ENCODE measurements at places on chromosomes 1 and 21.

DNA sequence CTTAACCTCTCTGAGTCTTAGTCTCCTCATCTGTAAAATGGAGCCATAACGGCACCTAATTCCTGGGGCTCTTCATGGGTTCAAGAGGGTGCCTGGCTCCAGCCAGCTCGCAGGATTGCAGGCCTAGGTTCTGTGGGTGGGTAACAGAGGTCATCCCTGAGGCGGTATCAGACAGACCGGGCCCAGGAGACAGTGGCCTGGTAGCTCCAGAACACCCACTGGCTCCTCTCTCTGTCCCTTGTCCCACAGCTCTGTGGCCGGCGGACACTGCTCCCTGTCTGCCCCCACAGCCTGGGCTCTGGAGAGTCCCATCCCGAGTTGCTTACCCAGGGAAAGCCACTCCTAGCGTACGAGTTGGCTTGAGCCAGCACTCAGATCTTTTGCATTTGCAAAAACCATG, 150.3 kb downstream of the PEX14 start:
- DNase-seq, result no peak

DNA sequence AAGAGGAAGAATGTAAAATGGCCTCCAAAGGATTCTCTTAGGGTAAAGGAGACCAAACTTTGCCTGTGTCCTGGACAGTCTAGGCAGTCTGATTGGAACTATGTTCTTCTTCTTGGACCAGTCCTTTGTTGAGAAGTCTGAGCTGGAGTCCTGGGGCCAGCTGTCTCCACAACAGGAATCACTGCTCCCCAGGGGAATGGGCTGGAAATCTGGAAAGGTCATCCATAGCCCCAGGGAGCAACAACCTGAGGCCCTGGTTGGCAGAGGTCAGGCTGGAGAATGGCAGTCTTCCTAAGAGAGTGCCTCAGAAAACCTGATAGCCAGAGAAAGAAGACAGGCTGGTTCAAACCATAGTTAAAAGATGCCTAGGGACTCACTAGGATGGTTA, 68.7 kb downstream of the PLXNA2 start:
- DNase-seq, result no peak

DNA sequence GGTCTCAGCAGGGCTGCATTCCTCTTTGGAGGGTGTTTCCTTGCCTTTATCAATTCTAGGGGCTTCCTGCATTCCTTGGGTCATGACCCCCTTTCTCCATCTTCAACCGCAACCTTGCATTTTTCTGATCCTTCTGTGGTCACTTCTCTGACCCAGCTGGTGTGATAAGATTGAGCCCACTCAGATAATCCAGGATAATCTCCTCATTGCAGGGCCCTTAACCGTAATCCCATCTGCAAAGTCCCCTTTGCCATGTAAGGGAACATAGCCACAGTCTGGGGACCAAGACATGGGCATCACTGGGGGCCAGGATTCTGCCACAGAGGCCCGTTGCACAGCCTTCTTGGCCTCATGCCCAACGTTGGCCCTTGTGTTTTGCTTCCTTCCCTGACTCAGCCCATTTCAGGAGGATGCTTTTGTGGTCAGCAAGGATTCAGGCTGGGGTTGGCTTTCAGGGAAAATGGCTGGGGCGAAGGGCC, 35.0 kb upstream of the IL19 start:
- DNase-seq, result no peak

DNA sequence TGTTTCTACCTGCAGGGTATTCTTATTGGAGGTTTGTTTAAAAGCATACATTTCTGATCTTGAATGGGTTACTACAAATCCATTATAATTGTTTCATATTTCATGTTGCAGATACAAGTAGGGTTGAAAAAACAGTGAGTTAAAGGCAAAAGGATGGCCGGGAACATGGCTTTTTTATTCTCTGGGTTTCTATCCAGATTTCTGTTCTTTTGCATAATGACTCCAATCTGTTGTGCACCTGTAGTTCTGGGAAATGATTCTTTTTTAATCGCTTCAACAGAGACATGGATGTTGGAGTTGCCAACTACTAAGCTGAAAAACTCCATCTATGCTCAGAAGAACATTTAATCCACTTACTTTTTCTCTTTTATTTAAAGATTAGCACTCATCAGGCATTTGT, 2.7 kb upstream of the ADAMTS1 start:
- DNase-seq, result no peak

- no peak for DNase-seq
Observed at GRCh38 chr1:181352695-181353094, 130.6 kb upstream of the CACNA1E start.

- no peak for DNase-seq
Observed at GRCh38 chr21:46426313-46427046, 32.2 kb upstream of the DIP2A start.

DNA sequence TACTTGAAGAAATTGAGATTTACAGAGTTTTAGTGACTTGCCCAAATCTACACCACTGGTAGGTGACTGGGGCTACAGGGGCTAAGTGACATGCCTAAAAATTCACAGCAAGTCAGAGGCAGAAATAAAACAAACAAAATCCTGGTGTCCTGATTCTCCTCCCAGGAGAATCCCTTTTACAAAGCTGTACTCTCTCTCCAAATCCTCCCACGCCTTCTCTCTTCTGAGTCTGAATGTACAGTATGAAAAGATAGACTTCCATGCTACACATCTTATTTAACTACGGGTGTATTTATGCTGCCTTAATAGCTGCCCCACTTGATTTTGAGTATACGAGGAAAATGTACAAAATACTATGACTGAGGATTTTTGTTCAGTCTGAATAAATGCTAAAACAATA, 65.4 kb downstream of the SGIP1 start:
- DNase-seq, result no peak

DNA sequence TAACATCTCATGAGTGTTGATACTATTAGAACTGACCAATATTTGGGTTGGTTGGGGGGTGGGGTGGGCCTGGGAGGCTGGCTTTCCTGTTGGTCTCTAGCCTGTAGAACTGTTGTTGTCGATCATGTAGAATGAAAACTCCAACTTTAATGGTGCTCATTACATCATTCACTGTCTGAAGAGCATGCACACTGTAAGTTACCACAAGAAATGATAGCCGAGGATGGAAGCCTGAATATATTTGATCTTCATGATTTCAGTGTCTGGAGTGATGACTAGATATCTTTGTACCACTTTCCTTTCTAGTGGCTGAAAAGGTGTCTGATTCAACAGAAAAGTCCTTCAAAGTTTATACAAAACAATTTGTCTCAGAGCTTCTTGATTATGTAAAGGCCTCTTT, 123.6 kb downstream of the XCL2 start:
- DNase-seq, result no peak

DNA sequence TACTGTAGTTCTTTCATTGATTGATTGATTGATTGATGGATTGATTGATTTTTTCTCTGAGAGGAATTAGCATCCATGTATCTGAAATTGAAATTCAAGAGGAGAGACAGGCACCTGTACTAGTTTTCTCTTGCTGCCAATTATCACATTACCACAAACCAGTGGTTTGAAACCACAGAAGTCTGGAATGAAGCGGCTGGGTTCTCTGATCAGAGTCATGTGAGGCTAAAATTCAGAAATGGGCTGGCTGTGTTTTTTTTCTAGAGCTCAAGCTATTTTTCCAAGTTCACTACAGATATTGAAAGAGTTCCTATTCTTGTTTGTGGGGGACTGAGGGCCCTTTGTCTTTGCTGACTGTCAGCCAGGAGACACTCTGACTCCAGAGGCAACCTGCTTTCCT, 10.0 kb downstream of the NBPF3 start:
- DNase-seq, result no peak

- DNase-seq, result no peak
Observed at GRCh38 chr1:229913489-229913888, 153.5 kb upstream of the GALNT2 start.

DNA sequence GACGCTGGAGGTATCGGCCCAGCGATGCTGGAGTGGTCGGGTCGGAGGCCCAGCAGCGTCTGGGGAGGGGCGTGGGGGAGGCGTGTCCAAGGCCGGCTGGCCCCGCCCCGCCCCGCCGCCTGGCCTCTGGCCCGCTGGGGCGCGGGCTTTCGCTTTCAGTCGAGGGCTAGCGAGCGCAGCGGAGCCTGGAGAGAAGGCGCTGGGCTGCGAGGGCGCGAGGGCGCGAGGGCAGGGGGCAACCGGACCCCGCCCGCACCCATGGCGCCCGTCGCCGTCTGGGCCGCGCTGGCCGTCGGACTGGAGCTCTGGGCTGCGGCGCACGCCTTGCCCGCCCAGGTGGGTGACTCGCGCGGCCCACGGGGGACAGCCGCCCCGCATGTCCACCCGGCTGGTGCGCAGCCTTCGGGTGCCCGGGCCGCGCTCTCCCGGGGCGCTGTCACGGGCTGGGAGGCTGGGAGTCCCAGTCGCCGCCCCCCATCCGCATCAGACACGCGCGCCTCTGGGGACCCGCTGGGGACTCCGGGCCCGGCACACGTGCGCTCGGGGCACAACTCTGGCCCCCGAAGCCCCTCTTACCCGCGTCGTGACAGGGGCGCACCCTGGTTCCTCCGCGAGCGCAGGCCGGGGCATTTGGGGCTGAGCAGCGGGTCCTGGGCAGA, at the start of gene TNFRSF1B:
TSS of gene TNFRSF1B (plus strand) at position 158 of the 659 bp plus-strand sequence. CDS start at position 259, 101 bp downstream.
- DNase-seq, result no peak

DNA sequence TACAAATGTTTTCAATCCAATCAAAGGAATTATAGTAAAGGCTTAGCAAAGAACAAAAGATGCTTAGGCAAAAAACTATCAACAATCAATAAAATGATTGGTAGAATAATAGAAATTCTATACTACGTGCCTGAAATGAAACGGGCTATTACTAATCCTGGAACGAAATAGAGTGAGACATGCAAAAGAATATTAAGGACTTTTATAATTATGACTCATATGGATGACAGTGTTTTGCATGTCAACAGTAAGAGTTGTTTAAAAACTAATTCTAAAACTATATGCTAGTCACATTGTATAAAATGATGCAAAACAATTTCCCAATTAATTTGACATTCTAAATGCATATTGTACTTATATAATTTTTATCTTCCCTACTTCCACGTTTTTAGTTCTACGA, 35.6 kb downstream of the LRRIQ3 start:
- DNase-seq, result no peak

- no peak for DNase-seq
Observed at GRCh38 chr1:58587667-58588066, 10.6 kb upstream of the TACSTD2 start.
